COR-L47 (cell line): ENCODE measurements at places on chromosomes 5 and 9.
A peak's percentile ranks its signal among the peaks of the same experiment; 100 is the strongest.

- peak; percentile 74 for DNase-seq
Observed at GRCh38 chr9:21801683-21802417, 586 bp upstream of the MTAP start.

DNA sequence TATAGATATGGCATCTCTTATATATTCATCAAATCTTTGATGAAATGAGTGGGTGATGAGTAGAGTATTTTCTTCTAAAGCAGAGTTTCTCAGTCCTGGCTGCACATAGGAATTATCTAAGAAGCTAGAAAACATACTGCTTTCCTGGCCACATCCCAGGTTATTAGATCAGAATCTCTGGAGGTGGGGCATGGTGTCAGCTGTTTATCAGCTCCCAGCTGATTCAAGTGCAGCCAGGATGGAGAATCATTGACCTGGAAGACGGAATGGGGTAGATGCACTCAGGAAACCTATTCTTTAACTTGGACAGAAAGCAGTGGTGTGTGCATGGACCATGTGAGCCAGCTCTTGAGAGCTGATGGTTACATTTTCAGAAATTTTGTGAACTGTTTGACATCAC is 108.1 kb upstream of the IL6ST start:
- no peak for DNase-seq

DNA sequence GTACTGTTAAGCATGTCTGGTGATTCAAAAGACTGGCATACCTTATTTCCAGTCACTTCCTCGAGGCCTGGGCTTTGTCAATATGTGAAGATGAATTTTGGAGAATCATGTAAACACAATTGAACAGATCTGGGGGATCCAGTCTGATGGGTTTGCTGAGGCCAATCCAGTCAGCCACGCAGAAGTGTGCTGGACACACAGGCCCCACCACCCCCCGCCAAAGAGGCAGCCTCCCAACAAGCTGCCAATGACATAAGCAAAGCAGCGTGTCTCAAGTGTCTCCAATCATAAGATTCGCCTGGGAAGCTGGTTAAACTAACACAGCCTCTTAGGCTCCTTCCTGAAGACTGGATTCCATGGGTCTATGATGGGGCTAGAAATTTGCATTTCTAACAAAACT is 192.9 kb upstream of the KLF9 start:
- DNase-seq: no peak

DNA sequence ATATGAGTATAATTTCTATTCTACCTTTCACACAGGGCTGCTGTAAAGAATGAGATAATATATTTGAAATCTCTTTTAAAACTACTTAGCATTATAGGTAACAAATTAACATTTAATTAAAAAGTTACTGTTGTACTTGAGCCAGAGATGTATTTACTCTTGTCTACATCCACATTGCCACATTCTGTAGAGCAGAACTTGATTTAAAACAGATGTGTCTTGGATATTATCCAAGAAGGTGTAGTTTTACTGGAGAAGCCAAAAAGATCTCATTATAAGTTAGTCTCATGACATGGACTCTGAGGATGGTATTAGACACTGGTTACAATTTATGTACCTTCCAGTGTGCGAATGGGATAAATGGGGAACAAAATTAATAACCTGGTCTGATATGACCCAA is 293.1 kb upstream of the CCNH start:
- no peak for DNase-seq

DNA sequence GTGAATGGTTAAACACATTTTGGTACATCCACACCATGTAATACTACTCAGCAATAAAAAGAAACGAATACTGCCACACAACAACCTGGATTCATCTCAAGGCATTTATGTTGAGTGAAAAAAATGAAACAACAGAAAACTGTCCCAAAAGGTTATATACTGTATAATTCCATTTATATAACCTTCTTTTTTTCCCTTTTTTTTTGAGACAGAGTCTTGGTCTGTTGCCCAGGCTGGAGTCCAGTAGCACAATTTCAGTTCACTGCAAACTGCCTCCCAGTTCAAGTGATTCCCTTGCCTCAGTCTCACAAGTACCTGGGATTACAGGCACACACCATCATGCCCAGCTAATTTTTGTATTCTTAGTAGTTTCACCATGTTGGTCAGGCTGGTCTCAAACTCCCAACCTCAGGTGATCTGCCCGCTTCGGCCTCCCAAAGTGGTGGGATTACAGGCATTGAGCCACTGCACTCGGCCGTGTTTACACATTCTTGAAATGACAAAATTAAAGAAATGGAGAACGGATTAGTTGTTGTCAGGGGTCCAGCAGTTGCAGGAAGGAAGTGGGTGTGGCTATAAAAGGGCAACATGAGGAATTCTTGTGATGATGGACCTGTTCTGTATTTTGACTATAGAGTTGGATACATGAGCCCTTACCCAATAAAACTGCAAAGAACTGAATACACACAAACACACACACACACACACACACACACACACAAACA is 17.4 kb downstream of the PPP6C start:
- DNase-seq: no peak

DNA sequence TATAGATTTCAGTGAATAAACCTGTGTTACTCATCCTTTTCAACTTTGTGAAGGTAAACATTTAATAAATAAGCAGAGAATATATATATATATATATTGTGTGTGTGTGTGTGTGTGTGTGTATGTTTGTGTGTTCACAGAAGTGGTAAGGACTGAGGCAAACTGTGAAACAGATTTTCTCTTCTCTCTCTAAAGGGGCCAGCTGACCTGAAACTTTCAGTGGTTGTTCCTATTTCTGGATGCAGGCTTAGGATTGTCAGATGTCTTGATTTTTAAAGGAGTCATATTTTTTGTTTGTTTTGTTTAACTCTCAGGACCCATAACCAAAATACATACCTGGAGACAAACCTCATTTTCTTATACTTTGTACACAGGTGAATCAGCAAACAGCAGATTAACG is 714.9 kb upstream of the MEF2C start:
- no peak for DNase-seq

GRCh38 chr5:90571147-90571773 is 12.7 kb downstream of the ADGRV1 start:
- no peak for DNase-seq

- DNase-seq: peak; percentile 52
Observed at GRCh38 chr9:97557606-97558095, 56.2 kb downstream of the TMOD1 start.

- DNase-seq: no peak
Observed at GRCh38 chr9:70257502-70257901, 1.3 kb upstream of the SMC5 start.

DNA sequence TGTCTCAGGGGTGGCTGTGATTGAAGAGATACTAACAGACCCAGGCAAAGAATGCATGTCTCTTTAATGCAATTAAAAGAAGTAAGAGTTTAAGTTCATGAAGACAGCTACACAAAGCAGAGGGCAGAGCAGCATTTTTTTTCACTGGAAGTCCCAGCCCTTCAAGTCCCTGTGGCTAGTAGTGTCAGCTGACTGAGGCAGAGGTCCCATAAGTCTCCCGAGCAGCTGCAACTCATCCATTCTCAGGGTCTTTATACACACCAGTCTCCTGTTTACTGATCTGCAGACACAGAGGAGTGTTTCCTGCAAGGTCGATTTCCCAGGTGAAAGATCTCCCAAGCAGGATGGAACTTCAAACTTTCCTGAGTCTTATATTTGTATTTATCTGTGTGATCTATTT is 169.4 kb upstream of the GLRA1 start:
- DNase-seq: no peak

DNA sequence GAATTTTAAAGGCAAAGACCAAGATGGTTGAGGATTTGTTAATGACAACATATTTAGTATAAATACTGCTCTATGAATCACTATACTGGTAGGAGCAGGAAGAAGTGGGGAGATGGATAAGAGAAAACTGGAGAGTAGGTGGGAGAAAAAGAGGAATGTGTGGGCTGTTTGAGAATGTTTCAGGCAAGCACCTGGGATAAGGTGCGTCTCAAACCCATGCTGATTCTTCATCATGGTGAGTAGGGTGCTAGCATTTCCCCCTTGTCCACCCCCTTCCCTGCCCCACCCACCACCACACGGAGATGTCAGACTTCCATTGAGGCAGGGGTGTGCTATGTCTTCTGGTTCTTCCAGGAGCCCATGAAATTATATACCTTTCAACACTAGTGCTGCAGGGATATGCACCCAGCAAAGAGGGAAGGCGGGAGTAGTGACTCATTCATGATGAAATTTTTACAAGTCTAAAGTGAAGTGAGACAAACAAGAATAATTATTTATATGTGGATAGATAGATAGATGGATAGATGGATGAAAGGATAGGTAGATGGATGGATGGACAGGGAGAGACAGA is 54.3 kb downstream of the MTX3 start:
- DNase-seq: no peak
